Activated CD4-positive, alpha-beta T cell treated with anti-CD3 and anti-CD28 coated beads, Interleukin-10, Interleukin-2, amounts not matched to agents 100 ng/mL and 50 ng/mL, durations not matched to agents 16 hours and 8 hours (primary cell): ENCODE measurements at places on chromosomes 1 and 21.

DNA sequence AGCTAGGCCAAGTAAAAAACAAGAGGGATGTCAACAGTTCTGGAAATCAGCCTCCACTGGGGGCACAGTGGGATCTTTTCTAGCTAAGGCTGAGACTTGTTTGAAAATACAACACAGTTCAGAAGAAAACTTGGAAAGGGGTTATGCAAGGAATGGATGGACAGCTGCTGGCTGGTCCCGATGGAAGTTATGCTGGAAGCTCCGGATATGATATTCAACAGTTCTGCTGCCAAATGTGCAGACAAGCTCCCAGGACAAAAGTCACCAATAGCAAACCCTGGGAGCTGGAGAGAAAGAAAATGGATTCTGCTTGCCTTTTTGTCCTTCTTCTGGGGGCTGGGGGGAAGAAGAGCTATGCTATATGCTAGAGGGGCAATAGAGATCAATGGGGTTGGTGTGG is 14.3 kb downstream of the LMX1A start:
- DNase-seq: no peak

DNA sequence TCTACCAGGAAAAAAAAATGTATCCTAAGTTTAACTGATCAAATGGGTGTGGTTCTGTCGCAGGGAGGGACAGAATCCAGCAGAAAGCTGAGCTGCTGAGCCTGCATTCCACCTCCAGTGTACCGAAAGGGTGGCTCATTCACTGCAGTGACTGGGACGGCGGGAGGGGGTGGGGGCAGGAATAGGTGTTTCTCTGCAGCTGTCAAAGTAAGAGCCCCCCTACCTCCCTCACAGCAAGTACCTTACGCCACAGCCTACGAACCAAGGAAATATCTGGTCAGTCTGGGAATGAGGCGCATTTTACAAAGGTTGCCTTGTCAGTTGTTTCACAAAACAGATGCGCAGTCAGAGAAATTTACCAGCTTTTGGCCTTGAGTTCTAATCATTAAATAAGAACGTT is 1.7 kb downstream of the S100B start:
- DNase-seq: no peak

GRCh38 chr21:18620436-18620835 is 216.9 kb upstream of the TMPRSS15 start:
- DNase-seq: no peak

- DNase-seq: no peak
Measured at GRCh38 chr1:9314111-9314510, 21.4 kb downstream of the SPSB1 start.

DNA sequence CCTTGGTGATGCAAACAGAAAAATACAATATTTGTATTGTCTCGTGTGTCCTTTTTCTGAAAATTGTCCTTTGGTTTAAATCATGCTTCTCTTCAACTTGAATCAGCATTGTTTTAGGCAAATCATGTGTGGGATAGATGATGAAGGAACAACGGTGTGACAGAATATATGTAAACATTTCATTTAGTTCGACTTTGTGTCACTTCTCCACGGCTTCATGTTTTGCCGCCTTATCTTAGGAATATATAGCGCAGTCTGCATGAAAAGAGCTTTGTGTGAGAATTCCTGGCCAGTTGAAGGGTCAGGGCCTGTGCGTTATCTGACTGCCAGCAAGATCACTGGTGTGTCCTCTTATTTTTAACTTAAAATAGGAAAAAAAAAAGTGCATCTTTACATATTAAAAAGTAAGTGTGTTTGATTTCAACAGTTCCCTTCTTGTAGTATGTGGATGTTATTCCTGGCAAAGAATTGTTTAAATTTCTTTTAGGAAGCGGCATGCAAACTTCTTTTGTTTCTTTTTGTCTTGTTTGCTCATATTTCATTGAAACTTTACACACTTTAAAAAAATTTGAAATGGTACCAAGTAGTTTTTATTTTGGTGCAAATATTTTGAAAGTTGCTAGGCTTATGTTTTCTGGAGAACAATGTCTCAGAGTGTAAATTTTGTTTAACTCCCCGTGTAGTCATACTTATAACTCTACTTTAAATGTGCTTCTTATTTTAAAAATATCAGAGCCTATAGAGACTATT is 465.2 kb downstream of the USP25 start:
- DNase-seq: no peak

DNA sequence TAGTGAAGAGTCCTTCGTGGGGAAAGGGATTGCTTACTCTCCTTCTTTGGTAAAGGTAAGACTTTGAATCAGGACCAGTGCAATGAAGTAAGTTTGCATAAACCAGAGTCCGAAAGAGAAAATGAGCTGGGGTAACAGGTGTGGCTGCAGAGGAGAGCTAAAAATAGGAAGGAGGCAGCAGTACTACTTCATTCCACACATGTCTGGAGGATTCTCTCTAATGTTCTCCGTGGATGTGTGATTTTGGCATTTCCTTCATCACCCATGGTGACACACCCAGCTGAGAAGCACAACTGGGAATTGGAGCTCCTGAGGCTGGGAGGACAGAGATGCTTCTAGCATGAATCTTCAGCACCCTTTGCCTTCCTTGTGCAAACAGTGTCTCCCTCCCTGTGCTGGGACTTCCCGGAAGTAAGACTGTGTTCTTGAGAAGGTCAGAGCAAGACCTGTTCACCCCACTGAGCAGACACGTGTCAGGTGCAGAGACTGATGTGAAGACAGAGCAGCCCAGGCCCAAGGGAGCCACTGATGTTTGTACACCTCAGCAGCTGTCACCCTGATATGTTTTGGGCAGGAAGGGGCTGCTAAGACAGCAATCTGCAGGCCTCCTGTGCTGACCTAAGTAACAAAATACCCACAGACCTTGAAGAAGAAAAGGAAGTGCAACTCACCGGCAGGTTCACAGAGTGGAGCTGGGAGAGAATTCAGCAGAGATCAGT is 13.3 kb downstream of the FCRL1 start:
- DNase-seq: no peak

DNA sequence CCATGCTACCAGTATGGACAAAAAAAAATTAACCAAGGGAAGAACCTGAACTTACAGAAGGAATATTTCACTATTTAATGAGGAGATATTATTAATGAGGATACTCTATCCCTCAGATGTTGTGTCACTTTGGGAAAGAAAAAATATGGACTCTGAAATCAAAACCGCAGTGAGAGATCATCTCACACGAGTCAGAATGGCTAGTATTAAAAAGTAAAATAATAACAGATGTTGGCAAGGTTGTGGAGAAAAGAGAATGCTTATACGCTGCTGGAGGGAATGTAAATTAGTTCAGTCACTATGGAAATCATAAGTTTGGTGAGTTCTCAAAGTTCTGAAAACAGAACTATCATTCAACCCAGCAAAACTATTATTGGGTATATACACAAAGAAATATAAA is 30.9 kb downstream of the TNFSF4 start:
- DNase-seq: no peak

DNA sequence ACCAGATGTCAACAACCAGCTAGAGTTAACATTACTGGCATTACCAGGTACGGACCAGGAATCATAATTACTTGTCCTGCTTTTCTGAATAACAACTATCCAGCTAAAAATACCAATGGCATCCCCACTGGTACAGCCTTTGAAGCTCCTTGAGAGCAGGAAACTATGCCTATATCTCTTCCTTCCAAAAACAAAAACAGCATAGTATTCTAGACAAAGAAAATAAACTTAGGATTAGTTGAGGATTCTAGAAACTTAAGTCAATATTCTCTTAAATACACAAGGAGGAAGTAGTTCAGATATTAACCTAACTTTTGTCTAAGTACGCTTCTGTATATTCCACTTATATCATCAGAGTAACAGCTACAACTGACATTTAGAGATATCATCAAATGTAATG is 3.0 kb downstream of the FUBP1 start:
- DNase-seq: no peak

DNA sequence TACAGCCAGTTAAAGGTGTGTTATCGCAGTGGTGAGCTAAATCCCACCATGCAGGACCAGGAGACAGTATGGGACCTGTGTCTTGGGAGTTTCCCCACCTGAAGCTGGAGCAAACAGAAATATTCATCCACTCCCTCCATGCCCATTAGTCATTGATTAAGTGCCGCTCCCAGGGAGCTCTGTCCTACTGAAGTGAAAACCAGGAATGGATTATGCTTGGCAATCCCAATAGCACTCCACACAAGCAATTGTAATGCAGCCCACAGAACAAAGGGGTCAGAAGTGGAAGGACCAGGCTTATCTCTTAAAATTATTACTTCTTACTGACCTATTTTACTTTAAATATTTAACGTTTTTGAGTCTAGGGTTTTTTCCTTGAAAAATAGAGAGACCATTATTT is 1005.4 kb downstream of the ADGRL2 start:
- DNase-seq: no peak

DNA sequence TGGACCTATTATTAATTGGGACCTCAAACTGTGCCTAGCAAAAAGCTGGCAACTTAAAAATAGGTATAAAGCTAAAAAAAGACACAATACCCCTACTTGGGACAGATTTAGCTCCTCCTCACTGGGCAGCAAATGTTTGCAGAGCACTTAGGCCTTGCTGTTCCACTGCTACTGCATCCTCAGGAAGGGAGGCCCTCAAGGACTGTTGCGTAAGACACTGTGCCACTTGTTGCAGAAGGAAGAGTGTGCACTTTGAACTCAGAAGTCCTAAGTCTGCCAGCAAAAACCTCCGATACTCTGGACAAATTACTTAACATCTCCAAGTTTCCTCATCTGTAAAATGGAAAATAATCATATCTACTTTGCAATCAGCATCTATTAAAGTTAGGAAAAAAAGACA is 322.9 kb downstream of the BARHL2 start:
- no peak for DNase-seq

GRCh38 chr1:86089765-86090164 is 66.8 kb downstream of the COL24A1 start:
- DNase-seq: no peak

GRCh38 chr1:29315876-29316275 is 79.6 kb downstream of the PTPRU start:
- DNase-seq: no peak

DNA sequence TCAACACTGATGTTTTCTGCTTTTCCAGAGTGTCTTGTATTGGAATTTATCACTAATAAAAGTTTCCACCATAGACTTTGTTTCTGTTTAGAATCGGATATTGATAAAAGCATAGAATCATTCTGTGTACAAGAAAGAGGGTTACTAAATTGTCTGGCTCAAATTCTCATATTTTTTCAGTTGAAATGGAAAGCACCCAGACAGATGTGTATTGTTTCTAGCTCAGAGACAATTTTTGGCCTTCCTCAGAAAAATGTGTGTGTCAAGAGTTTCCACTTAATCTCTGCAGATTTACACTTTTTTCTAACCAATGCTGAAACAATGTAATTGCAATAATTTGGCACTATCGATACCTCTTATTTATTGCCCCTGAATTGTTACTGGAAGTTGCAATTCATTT is 20.2 kb downstream of the LHX9 start:
- no peak for DNase-seq

DNA sequence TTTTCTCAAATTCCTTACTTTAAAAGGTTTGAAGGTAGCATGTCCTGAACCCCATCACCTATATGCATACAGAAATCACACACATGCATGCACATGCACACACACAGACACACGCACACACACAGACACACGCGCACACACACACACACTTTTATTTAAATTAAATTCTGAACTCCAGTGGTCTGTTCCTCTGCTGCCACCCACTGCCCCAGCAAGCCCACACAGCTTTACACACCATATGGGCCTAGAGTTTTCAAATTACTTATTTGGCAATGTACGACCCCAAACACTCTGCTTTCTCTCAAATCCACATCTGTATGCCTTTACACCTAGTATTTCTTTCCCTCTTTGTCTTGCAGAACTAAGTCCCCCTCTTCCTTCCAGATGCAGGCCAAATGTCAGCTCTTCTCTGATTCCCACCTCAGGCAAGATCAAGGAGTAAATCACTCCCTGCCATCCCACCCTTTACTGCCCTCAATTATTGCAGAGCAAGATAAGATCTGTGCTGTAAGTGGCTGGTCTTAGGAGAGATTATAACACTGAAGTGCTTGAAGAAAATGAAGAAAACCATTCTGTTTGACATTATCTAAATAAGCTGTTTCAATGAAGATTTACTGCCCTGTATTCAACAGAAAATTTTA is 429.9 kb upstream of the CXADR start:
- DNase-seq: no peak

- no peak for DNase-seq
Measured at GRCh38 chr21:46662765-46663500, 27.5 kb downstream of the PRMT2 start.

DNA sequence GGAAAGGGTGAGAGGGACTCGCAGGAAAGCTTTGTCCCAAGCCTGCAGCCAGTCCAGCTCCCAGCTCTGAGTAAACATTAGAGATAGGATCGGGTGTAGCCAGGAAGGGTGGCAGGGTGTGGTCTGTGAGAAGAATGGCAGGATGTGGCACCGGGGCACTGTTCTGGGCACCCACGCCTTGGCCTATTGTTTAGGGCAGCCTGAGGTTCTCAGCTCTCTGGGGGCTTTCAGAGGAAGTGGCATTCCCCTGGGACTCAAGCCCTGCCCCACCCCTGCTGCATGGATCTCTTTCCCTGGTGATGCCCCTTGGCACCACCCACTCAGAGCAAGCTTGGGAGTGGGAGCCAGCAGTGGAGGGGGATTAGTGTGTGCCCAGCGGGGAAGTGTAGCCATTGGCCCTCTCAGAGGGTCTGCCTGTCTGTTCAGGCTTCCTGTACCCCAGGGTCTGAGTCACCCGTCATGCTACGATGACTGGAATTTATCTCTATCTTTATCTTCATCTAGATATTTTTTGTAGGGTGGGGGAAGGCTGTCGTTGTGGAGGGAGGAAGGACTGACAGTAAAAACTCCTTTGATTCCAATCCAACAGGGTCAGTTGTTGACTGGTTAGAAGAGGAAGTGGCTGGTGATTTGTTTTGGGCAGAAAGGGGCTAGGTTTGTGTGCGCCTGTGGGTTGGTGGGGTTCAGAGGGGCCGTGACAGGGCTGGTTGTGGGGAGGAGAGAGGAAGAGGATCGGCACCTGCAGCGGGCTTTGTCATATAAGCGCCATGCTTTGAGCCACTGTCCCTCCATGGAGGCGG is 31.6 kb downstream of the SOX13 start:
- DNase-seq: peak; percentile 44

- DNase-seq: peak; percentile 13
Measured at GRCh38 chr1:20660847-20661206, 342 bp downstream of the DDOST start.

DNA sequence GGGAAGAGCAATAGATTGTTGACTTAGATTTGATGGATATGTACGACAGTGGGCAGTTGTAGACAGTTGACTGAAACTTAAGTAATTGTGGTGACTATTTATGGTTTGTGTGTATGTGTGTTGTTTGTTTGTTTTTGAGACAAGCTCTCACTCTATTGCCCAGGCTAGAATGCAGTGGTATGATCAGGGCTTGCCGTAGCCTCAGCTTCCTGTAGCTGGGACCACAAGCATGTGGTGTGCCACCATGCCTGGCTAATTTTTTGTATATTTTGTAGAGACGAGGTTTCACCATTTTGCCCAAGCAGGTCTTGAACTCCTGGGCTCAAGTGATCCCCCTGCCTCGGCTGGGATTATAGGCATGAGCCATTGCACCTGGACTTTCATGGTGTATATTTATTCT is 9.8 kb downstream of the SDHC start:
- peak; percentile 31 for DNase-seq
